Nephron progenitor cell (in vitro differentiated cells): ENCODE measurements at places on chromosomes 7 and 10.

- DNase-seq = no peak
These were observed 147.7 kb upstream of the BMPER start for GRCh38 chr7:33757563-33758165.

DNA sequence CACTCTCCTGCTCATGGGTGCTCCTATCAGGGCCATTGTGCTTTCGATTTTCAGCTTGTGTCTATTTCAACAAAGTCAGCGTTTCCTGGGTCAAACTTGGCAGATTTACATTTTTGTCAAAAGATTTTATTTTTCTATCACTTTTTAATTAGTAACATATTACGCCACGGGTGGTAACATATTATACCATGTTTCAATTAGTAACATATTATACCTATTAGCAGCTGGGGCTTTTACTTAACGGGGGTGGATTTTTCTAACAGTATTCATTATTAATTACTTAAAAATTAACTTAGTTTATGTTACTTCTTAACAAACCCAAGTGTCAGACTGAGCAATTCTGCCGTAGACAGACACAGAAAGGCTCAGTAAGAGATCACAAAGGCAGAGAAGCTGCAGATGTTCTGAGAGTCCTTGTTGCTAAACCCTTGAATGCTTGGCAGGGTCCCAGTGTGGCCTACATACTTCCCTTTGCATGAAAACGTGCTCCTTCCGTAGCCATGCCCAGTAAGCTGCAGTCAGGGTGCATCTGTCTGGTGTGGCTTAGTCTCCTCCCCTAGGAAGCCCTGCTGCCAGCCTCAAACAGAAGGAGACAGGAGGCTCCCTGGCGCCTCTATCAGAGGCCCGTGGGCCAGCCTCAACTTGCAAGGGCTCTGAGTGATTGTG is 263.1 kb upstream of the CXCL12 start:
- DNase-seq = no peak

DNA sequence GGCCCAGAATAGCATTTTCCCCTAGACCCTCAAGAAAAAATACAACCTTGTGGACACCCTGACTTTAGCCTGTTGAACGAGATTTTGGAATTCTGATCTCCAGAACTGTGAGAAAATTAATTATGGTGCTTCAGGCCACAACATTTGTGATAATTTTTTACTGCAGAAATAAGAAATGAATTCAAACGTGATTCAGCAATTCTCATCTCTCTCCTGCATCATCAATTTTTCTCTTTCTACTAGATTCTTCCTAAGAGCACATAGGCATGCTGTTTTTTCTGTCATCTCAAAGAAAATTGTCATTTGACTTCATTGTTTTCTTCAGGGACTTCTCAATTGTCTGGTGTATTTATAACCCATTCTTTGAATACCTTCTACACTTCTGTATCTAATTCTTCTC is 8.9 kb upstream of the AKR1C2 start:
- DNase-seq = no peak

DNA sequence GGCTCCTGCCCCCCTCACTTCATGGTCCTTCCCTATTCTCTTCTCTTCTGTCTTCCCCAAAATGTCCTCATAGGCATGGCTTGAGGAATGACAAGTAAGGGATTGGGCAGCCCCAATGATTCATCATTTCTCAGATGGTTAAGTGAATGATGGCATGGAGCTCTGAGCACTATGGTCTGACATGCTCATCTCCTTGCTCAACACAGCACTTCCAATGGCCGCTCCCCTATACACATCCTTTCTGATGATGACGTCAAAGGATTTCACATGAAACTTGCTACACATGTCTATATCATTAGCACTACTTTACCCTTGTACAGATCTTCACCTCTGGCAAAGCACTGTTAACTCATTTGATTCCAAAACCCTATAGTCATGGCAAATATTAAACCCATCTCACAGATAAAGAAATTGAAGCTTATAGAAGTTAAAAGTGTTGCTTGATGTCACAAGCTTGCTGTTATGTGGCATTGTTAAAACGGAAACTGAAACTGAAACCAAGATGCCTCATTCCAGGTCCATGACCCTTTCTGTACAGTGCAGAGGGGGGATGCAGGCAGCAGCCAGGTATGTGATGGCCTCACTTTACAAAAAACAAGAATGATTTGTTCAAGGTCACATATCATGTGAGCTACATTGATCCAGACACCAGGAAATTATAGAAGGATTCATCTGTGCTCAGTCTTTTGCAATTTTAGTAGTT is 90.0 kb upstream of the PLXNA4 start:
- DNase-seq = no peak

- DNase-seq = peak; percentile 41
These were observed 77.4 kb downstream of the WIPF3 start for GRCh38 chr7:29883462-29884398.

- no peak for DNase-seq
These were observed 19.1 kb upstream of the LEP start for GRCh38 chr7:128221929-128222403.

DNA sequence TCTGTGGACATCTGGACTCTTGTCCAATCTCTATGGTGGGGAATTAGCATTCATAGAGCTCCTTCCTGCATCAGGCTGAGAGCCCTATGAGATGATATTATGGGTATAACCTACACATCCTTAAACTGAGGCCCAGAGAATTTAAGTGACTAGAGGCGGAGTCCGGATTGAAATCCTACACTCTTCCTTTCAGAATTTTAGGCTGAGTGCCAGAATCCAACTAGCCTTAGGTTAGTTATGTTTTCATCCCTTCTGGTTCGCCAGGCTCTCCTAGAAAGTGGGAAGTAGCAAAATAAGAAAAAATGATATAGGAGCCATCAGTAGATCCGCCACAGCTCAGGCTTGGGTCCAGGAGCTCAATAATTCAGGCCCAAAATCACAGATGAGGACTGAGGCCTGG is 212.5 kb downstream of the GLI3 start:
- no peak for DNase-seq

GRCh38 chr7:102473271-102473991 is 5.3 kb downstream of the POLR2J start:
- DNase-seq = no peak

DNA sequence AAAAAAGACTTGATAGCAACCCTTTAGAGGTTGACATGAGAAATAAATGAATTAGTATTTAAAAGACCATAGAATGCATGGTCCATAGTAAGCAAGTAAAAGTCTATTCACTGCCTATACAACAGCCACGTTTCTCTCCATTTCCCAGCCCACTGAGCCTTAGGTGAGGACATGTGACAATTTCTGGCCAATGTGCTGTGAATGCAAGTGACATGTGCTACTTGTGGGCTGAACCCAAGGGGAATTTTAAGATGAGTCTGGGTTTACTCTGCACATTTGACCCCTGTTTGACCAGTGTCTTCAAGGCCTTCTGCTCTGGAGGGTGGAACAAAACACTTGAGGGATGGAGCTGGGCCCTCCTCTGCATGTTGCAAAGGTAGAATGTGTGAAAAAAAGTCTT is 384.4 kb upstream of the KLF6 start:
- no peak for DNase-seq
